ENCODE measurements at places on chromosomes 13 and 19. TPM values are rescaled to one million over a fixed set of nuclear protein-coding genes. Genes with fewer than 3 reads are reported as not detected.

Gene ZNF880
- total RNA-seq = 16.0 TPM

Gene CPB2
- total RNA-seq = not detected

Gene ZNF682
- 4.7 TPM for total RNA-seq

Gene FCGBP
- 0.31 TPM for total RNA-seq

Gene GRIK5
- 14.2 TPM for total RNA-seq

Measured in gastroesophageal sphincter (tissue), 4 donors.